ENCODE measurements at places on chromosomes 5 and 9.

- no peak for DNase-seq
Observed at GRCh38 chr5:2131196-2131595, 248.5 kb upstream of the IRX4 start.

GRCh38 chr5:60700416-60700757 lies 421 bp upstream of the DEPDC1B start:
- no peak for DNase-seq

DNA sequence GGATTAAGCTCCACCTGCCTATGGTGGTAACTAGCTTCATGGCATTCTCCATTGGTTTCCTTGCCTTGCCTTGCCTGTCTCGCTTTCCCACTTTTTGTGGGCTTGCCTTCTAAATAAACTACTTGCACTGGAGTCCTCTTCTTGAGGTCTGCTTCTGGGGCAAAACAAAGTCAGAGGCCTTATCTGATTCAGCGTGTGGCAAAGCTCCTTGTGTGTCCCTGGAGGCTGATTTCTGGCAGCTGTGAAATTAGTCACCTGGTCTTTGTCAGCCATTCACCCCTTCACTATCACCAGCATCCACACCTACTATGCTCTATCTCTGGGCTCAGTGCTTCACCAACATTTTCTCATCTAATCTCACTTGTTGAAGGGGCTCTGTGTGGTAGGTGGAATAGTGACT lies 176.2 kb downstream of the SEC61B start:
- DNase-seq = no peak

- DNase-seq = no peak
Observed at GRCh38 chr9:116644091-116644688, 42.9 kb upstream of the TRIM32 start.

GRCh38 chr9:124345063-124345462 lies 70.2 kb downstream of the PSMB7 start:
- no peak for DNase-seq

- DNase-seq = no peak
Observed at GRCh38 chr9:75359638-75360037, 271.3 kb downstream of the OSTF1 start.

DNA sequence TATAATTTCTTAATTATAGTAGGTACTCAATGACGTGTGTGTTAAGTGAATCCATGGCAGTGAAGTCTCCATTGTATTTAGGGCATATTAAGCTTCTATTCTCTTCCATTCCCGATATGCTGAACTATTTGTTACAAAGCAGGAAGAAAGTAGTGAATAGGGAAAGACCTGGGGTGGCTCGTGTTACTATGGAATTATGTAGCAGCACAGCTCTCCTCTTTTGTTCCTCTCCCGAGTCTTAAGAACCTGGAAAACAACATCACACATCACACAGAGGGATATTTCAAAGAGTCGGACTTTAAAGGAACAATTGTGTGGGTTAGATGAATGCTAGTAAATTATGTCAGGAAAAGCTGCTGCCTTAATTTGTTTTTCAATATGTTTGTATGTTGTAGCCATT lies 131.8 kb downstream of the PCSK5 start:
- no peak for DNase-seq

Data from NCI-H510A (cell line).